SHP77 treated with DMSO at 0.1 percent for 48 hours (cell line): ENCODE measurements at places on chromosomes 3 and 15.

DNA sequence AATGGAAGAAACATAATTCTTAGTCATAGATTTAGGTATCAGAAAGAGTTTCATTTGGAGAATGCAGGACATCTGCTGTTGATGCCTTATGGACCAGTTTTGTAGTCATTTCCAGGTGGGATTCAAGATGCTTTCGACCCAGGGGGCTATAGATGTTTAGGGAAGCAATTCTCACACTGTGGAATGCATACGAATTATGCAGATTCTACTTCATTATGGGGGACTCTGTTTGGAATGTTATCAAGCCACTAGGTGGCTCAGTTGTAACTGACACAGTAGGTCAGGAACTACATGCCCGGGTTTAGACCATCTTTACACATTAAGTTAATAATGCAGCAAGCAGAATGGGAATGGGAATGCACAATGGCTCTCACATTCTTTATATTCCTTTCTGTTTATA is 1359.8 kb downstream of the ZPLD1 start:
- no peak for DNase-seq

GRCh38 chr15:40957041-40957555 is 3.8 kb downstream of the CHAC1 start:
- DNase-seq = no peak

- DNase-seq = no peak
These were observed 61.3 kb upstream of the VGLL4 start for GRCh38 chr3:11705049-11705448.

DNA sequence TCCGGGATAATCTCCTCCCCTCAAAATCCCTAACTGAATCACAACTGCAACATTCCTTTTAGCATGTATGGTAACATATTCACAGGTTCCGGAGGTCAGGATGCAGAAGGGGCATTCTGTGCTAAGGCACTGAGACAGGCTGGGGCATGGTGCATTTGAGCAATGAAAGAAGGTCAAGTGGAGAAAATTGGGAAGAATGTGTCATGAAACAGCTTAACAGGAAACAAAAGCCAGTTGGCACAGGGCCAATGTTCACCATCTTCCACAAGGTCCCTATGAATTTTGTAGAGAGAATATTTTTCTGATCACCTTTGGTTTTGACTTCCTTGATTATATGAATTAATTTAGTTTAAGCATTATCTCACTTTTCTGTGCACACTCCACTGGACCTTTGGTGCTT is 587.7 kb upstream of the NR2F2 start:
- DNase-seq = no peak

DNA sequence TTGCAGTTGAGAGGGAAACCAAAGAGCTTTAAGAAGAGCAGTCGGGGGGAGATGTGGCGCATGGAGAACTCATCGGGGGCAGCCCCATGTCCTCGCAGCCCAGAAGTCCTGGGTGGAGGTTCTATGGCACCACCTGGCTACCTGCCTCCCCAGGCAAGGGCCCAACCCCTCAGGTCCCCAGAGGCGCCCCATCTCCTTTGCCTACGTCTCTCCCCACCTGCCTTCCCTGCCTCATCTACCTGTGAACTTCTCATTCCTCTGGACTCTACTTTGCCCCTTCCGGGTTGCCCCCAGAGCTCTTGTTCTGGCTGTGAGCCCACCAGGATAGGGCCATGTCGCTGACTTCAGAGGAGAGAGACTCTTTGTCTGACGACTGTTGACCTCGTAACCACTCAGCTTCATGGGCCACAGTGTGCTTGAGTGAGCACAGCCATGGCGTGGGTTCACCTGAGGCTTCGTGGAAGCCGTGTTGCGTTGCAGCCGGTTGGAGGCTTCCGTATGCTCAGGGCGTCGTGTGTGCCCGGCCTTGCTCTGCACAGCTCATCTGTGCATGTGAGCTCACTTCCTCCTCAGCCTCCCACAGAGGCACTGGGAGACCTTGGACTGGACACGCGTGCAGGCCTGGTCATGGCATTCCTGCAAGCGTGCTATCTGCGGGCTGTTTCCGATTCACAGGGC is 13.4 kb downstream of the APBA2 start:
- no peak for DNase-seq

DNA sequence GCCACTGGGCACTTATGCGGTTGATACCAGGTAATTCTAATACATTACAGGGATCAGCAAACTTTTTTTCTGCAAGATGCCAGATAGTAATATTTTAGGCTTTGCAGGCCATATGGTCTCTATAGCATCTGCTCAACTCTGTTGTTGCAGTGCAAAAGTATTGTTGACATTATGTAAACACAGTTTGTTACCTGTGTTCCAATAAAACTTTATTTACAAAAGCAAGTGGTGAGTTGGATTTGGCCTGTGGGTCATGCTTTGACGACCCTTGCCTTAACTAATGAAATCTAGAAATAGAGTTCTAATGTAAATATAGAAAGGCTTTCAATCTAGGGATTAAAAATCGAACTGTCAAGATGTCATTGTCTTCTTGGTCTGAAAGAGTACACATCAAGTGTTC is 44.4 kb downstream of the PIK3CA start:
- no peak for DNase-seq

DNA sequence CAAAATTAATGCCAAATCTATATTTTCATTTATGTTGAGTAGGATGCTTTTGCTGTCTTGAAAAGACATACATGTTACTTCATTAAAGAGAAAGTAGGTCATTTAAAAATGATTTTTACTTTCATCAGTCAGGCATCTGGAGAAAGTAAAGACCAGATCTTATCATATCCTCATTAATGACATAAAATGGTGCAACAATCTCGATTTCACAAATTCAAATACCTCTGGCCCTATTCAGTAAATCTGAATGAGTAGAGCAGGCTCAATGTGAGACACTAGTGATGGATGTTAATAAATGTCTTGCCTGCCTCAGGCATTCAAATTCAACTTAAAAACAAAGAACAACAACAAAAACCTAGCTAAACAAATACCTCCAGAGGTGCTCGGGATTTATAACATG is 714.1 kb downstream of the NAALADL2 start:
- DNase-seq = no peak

DNA sequence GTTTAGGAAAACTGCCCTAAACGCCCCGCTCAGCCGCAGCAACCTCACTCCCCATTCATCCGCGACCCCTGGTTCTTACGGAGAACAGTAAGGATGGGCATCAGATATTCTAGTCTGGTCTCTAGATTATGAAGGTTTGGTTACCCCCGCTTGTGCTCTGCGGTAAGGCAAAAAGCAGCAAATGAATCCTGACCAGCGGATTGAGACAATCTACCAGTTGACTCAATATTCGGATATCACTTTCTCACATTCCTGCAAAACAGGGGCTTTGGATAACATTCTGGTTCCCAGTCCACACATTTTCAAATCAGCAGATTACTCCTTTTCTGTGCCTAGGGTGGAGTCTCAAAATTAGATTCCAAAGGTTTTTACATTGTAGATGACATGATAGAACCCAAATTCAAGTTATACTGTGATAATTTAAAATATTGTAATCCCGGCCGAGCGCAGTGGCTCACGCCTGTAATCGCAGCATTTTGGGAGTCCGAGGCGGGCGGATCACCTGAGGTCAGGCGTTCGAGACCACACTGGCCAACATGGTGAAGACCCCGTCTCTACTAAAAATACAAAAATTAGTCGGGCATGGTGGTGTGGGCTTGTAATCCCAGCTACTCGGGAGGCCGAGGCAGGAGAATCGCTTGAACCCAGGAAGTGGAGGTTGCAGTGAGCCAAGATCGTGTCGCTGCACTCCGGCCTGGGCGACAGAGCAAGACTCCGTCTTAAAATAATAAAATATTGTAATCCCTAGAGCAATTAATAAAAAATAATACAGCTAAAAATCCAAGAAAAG is 1.1 kb upstream of the CYFIP1 start:
- no peak for DNase-seq

DNA sequence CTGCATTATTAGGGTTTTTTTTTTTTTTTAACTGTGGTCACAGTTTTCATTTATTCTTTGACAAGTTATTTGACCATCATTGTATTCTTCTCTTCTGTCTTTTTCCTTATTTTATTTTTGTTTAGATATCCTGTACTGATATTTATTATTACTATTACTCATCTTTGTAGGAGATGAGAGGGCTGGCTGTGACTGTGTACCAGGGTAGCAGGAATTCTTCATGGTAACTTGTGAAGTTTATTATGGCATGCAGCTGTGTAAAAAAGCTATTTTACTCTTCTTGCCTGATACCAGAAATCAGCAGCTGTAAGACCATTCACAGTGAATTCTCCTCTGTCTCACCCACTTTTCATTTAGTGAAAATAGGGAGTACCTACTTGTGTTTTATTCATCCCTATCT is 44.5 kb downstream of the ATP6V1A start:
- DNase-seq = no peak
